ENCODE measurements at places on chromosomes 3 and 15.

- DNase-seq: peak; percentile 65
Observed at GRCh38 chr3:49841126-49841696, 15.2 kb downstream of the TRAIP start.

GRCh38 chr3:59677747-59678702 lies 628.2 kb upstream of the CFAP20DC start:
- peak; percentile 81 for DNase-seq

DNA sequence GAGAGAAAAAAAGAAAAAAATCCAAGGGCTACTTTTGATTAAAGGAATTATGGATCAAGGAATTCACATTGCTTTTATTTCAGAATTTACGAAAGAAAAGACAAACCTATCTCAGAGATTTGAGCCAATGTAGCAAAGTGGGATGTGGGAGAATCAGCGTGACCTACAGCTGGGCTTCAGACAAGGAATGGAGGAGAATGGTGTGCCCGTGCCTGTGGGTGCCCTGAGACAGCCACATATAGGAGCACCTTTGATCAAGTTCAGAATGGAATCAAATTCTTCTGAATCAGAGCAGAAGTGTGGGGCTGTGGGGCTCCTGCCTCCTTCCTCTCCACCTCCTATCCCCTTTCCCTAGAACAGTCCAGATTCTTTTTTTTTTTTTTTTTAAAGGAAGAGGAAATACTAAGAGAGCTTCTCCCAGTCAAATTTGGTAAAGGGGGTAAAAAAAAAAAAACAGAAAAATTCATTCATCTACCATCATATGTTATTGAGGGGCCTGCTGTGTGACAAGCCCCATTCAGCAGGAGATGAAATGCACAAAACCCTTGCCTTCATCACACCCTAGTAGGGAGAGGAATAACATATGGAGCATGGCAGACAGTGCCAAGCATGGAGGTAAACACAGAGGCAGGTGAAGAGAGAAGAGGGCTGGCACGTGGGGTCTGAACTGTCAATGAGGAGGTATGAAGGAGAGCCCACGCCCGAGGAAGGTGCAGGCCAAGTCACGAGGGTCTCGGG lies 25.0 kb upstream of the MUSTN1 start:
- no peak for DNase-seq

DNA sequence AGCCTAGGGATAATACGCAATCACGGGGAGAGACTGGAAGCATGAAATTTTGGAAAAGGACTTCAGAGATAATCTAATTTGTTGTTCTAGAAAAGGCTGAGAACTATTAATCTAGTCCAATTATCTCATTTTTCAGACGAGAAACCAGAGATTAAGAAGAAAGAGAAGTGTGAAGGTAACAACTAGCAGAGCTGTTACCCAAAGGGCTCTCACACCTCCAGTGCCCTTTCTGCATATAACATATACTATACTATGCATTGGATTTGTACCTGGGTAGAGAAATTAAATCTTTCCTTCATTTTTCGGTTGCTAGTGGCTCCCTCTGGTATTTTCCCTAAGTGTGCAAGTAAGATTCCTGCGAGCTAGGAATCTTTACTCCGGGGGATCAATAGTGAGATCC lies 13.4 kb upstream of the TM4SF19 start:
- DNase-seq: no peak

GRCh38 chr3:54433846-54434245 lies 311.5 kb downstream of the CACNA2D3 start:
- peak; percentile 78 for DNase-seq

DNA sequence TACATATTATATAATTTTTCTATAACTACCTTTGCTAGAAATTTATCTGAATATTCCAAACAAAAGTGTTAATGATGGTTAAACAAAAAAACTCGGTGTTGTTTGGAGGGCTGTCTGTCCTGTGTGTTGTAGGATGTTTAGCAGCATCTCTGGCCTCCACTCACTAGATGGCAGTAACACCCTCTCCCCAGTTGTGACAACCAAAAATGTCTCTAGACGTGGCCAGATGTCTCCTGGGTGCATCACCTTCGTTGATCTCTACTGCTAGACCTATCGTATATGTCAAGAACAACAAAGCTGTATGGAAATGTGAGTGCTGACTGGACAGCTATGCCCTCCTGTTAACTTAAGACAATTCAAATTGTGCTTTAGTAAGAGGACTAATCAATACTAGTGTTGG lies 14.1 kb downstream of the ANKRD34C start:
- peak; percentile 1 for DNase-seq

DNA sequence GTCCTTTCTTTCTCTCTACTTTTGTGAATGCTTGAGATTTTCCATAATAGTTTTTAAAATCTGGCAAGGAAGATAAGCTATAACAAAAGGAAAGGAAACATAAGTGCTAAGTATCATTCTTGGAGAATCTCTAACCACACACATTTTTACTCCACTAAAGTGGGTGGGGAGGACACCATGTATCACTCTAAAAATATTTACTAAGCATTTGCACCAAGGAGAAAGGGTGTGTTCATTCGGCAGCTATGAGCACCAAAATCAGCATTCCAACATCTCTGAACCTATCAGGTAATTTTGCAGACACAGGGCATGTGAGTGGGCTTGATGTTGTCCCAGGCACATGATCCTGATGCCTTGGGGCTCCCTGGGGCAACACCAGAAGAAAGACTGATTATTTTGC lies 5.5 kb downstream of the B4GALT4 start:
- DNase-seq: no peak

DNA sequence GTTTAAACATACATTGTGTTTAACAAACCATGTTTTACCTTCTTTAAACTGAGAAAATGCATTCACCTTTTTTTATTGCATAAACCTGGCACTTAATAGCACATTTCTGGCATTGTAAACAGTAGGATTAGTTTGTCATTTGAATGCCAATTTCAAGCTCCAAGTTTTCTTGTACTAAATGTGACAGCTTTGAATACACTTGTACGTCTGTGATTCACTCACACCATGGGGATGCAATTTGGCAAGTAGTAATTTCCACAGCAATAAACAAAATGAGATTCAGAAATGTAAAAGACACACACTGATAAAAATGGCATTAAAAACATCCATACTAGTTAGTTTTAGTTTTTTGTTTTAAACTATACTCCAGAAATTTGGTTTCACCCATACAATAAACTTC lies 598.9 kb downstream of the SI start:
- DNase-seq: peak; percentile 71

DNA sequence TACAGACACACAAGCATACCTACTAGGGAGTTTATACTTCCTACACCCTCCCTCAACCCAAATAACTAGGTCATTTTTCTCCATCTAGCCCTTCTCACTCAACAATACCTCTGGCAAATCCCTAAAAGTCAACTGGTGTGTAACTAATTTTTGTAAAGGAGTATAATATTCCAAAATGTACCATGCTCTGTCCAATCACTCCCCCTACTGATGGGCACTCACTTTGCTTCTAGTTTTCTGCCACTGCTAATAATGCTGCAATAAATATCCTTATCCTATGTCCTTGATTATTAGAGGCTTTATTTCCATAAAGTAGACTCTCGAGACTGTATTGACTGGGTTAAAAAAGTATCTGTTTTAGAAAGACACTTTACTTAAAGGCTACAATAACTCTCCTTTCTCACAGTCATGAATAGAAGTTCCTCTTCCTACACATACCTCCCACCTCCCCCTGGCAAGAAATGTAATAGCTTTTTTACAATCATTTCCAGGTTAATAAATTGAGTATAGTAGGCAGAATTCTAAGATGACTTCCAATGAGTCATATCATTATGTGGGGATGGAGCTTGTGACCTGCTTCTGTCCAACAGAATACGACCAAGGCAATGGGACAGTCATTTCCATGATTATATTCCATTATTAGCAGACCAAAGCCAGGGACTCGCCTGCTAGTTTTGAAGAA lies 30.0 kb downstream of the SHQ1 start:
- peak; percentile 62 for DNase-seq

DNA sequence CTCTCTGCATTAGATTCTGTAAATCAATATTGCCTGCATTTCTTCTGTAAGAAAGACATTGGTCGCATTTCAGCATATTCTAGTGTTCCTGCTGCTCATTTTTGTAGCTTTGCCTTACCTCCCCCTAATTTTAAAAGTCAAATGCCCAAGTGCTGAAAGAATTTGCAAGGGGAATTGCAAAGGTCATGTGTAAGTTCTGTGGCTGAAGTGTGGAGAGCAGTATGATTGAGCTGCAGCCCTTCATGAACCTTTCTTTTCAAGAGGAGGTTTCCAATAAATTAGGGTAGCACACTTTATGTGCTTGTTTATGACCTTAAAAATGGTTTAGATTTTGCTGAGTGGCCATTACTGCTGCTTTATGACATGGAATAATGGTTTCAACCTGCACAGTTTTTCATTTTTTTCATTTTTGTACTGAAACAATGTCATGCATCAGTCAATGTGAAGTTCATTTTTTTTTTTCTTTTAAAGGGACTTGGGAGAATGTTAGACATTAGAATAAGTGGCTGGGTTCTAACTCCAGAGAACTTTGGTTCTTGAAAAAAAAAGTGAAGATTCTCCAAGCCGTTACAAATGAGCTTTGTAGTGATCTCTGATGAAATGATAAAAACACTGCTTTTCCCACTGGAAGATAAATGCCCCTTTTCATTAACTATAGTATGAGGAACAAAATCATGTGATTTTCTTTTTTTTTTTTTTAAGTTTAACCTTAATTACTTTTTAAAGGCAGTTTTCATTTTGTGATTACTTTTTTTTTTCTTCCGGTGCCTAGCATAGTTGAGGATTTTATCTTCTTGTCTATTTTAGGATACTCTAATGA lies 99.6 kb downstream of the MITF start:
- no peak for DNase-seq
